ENCODE measurements at places on chromosomes 2 and 18. TPM values are rescaled to one million over a fixed set of nuclear protein-coding genes. Genes with fewer than 3 reads are reported as not detected.
A peak's percentile ranks its signal among the peaks of the same experiment; 100 is the strongest.

GRCh38 chr2:30267161-30267975, 36.0 kb downstream of the LBH start:
- no peak for DNase-seq
- no peaks in the 10 kb centered on the region for H3K36me3 ChIP-seq
- H3K4me1 ChIP-seq: no peaks in the 10 kb centered on the region
- no peaks in the 10 kb centered on the region for H3K27me3 ChIP-seq
- no peak overlapping the region for H3K4me3 ChIP-seq

DNA sequence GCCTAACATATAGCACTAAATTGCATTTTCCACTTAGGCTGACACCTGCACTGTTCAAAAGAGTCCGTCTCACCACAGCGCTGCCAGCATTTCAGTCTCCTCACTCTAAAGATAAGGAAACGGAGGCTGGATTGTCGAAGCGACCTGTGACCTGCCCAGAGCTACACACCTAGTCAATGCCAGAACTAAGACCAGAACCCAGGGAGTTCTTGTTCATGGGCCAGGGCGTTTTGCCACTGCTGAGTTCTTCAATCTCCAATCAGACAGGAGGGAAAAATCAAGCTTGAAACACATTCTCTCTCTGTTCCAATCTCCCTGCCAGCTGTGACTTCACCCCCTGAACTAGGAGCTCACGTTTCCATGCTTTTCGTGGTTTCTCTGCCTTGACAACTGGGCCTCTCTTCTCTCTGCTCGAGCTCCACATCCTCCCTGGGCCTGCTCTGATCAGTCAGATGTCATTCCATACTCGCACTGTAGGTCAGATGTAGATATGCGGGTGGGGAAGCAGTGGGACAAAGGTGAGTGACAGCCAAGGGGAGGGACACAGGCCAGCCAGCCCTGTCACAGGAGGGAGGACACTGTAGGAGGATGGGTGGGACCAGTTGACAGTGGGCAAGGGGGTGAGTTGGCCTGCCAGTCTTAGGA, 221.1 kb upstream of the SMAD2 start:
- no peaks in the 10 kb centered on the region for H3K4me1 ChIP-seq
- no peak overlapping the region for H3K27ac ChIP-seq
- no peaks in the 10 kb centered on the region for H3K27me3 ChIP-seq
- DNase-seq: no peak

DNA sequence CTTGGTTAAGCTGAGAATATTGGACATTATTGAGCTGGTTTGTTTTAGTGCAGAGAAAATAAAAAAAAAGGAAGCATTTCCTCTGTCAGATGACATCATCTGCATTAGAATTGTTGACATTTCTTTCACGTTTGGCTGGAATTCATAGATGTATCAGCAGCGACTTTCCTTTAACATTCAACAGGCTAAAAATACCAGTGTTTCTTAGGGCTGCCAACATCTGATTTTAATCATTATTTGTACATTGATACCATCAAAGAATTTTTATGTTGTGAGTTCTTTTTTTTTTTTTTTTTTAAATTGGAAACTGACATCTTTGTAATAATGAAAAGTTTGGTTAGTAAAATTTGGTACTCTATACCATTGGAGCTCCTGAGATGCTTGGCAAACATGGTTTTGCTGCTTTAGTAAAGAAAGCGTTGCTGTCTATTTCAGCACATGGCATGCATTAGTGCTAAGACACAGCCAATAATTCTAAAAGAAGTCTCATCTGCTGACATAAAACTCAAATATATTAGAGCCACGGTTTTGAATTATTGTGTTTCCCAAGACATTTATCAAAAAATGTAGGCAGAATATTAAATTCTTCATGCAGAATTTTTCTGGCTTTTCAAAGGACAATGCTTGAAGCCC, 33.6 kb downstream of the GTF2A1L start:
- no peak overlapping the region for H3K4me3 ChIP-seq
- no peak overlapping the region for H3K27ac ChIP-seq
- H3K27me3 ChIP-seq: no peaks in the 10 kb centered on the region
- no peaks in the 10 kb centered on the region for H3K36me3 ChIP-seq
- H3K4me1 ChIP-seq: no peaks in the 10 kb centered on the region

- H3K4me1 ChIP-seq: no peaks in the 10 kb centered on the region
- no peak for DNase-seq
- no peaks in the 10 kb centered on the region for H3K36me3 ChIP-seq
- no peak overlapping the region for H3K27ac ChIP-seq
- no peaks in the 10 kb centered on the region for H3K27me3 ChIP-seq
These were observed 153.8 kb upstream of the RASGRP3 start for GRCh38 chr2:33322612-33323011.

- no peaks in the 10 kb centered on the region for H3K27me3 ChIP-seq
- no peaks in the 10 kb centered on the region for H3K4me1 ChIP-seq
- H3K36me3 ChIP-seq: no peaks in the 10 kb centered on the region
- no peak overlapping the region for H3K27ac ChIP-seq
These were observed 506.1 kb upstream of the FAM98A start for GRCh38 chr2:34105006-34105767.

DNA sequence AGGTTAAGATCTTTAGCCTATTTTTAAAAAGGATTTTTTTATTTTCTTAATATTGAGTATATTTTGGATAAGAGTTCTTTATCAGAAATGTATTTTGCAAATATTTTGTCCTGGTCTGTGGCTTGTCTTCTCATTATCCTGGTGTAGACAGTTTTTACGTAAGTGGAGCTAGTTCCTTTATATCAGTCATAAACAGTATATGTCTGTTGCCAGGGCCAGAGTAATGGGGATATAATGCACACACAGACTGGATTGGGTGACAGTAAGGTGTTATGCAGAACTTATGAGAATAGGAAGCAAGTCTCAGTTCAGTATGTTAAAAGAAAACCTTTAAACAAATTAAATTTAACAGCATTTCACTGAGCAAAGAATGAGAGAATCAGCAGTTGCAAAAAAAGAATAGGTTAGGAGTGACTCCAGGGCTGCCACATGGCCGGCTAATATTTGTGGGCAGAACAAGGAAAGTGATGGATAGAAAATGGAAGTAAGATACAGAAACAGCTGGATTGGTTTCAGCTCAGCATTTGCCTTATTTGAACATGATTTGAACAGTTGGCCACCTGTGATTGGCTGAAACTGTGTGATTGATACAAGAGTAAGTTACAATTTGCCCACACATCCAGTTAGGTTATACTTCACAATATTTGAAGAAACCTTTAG, 61.1 kb upstream of the ZNG1B start:
- H3K27ac ChIP-seq: no peak overlapping the region
- no peaks in the 10 kb centered on the region for H3K36me3 ChIP-seq
- H3K27me3 ChIP-seq: no peaks in the 10 kb centered on the region
- no peaks in the 10 kb centered on the region for H3K4me1 ChIP-seq
- H3K4me3 ChIP-seq: no peak overlapping the region

GRCh38 chr2:233988581-233988980, 61.9 kb upstream of the SPP2 start:
- H3K4me3 ChIP-seq: no peak overlapping the region
- H3K36me3 ChIP-seq: no peaks in the 10 kb centered on the region
- H3K4me1 ChIP-seq: peaks cover 3% of the 10 kb centered on the region
- no peak overlapping the region for H3K27ac ChIP-seq
- DNase-seq: no peak

- DNase-seq: no peak
- H3K27ac ChIP-seq: no peak overlapping the region
These were observed 363.6 kb downstream of the ZNF521 start for GRCh38 chr18:24988253-24988840.

DNA sequence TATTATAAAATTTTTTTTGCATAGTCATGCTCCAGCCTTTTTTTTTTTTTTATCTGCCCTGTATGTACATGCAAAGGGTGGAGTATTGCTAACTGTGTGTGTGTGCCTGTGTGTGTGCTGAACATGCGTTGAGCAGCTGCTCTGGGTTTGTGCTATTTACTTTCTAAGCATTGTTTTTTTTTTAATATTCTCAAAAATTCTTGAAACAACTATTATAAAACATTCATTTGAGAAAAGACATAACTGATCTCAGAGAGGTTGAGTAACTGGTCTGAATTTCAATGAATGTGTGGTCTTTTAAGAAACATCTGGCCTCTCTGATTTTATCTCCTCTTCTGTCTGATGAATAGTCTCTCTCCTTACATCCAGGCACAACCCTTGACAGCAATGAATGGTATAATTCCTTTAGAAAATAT, 366.0 kb upstream of the SLC14A2 start:
- H3K36me3 ChIP-seq: no peaks in the 10 kb centered on the region
- no peaks in the 10 kb centered on the region for H3K27me3 ChIP-seq
- no peak for DNase-seq
- H3K27ac ChIP-seq: no peak overlapping the region
- no peak overlapping the region for H3K4me3 ChIP-seq

DNA sequence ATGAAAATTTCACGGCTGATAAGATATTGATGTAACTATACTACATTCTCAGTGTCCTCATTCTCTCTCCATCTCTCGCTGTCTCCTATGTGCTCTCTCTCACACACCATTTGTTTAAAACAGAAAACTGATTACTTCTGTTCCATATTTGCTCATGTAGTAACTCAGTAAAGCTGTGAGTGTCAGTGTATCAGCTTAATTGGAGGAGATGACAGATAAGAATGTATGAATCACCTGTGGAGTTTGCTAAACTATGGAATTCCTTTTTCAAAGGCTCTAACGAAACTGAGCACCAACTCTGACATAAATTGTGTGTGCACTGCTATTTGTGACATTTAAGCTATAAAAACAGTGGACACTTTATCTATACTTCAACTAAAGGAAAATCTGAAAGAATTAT, 1080.0 kb downstream of the DSC3 start:
- H3K36me3 ChIP-seq: no peaks in the 10 kb centered on the region
- no peaks in the 10 kb centered on the region for H3K4me1 ChIP-seq
- no peak overlapping the region for H3K27ac ChIP-seq
- DNase-seq: no peak
- no peak overlapping the region for H3K4me3 ChIP-seq
- H3K27me3 ChIP-seq: no peaks in the 10 kb centered on the region

GRCh38 chr2:127216095-127216494, 4.0 kb downstream of the CYP27C1 start:
- H3K27me3 ChIP-seq: no peaks in the 10 kb centered on the region
- no peak for DNase-seq
- H3K27ac ChIP-seq: peak overlapping the region; percentile 90
- H3K4me3 ChIP-seq: no peak overlapping the region
- no peaks in the 10 kb centered on the region for H3K36me3 ChIP-seq

DNA sequence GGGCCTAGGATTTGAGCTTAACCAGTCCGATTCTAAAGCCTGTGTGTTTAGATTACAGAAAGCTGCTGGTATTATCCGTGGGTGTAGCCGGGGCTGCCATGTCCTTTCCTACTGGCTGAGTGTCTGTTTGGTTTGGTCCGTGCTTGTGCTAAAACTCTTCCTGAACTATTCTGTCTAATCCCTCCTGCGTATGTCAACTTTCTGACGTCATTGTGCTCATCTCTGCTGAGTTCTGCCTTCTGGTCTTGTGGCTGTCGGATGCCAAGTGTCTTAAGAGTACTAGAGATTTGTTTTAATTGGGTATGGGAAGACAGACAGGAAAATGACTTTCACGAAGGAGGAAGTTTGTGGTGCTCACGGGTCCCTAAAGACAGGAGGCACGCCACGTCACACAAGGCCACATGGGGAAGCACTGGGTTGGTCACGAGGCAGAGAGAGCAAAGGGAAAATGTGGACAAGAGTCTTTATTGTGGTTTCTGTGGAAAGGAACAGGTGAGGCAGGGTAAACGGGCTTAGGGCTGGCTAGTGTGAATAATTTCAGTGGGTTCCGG, 31.8 kb upstream of the NTSR2 start:
- no peak overlapping the region for H3K27ac ChIP-seq
- no peak for DNase-seq
- no peak overlapping the region for H3K4me3 ChIP-seq
- H3K27me3 ChIP-seq: no peaks in the 10 kb centered on the region

DNA sequence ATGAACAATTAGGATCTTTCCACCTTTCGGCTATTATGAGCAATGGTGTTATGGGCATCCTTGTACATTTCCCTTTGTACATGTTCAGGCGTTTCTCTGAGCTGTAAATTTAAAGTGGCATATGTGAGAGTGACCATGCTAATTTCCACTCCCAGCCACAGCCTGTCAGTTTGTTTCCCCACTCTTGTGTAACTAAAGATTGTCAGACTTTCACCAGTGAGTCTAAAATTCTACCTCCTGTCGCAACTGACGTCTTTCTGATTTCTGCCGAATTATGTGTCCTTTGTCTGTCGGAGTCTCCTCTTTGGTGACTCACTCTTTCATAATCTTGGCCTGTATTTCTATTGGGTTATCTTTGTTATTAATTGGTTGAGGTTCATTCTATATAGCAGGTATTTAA, 50.7 kb downstream of the TRAPPC12 start:
- H3K4me3 ChIP-seq: no peak overlapping the region
- no peaks in the 10 kb centered on the region for H3K27me3 ChIP-seq
- H3K27ac ChIP-seq: no peak overlapping the region
- peaks cover 16% of the 10 kb centered on the region for H3K36me3 ChIP-seq
- no peak for DNase-seq

GRCh38 chr18:36829362-36830157, 633 bp downstream of the KIAA1328 start:
- peak overlapping the region; percentile 66 for H3K27ac ChIP-seq
- H3K36me3 ChIP-seq: no peaks in the 10 kb centered on the region
- no peaks in the 10 kb centered on the region for H3K27me3 ChIP-seq
- DNase-seq: no peak
- H3K4me1 ChIP-seq: peaks cover 10% of the 10 kb centered on the region

GRCh38 chr2:71798266-71799012, 345.1 kb downstream of the DYSF start:
- H3K27ac ChIP-seq: no peak overlapping the region
- no peaks in the 10 kb centered on the region for H3K27me3 ChIP-seq
- H3K4me1 ChIP-seq: peaks cover 27% of the 10 kb centered on the region
- no peaks in the 10 kb centered on the region for H3K36me3 ChIP-seq
- H3K4me3 ChIP-seq: no peak overlapping the region
- DNase-seq: no peak

- DNase-seq: no peak
- no peaks in the 10 kb centered on the region for H3K27me3 ChIP-seq
- no peaks in the 10 kb centered on the region for H3K36me3 ChIP-seq
- no peak overlapping the region for H3K4me3 ChIP-seq
- 0 out of 2 replicates have a peak, but pooled peaks cover 4% of the 10 kb centered on the region for H3K4me1 ChIP-seq
These were observed 33.1 kb downstream of the LRRFIP1 start for GRCh38 chr2:237660381-237660900.

- H3K4me1 ChIP-seq: 0 out of 2 replicates have a peak, but pooled peaks cover 4% of the 10 kb centered on the region
- H3K27me3 ChIP-seq: no peaks in the 10 kb centered on the region
- no peak overlapping the region for H3K4me3 ChIP-seq
These were observed 16.2 kb downstream of the NEDD4L start for GRCh38 chr18:58060254-58060653.

DNA sequence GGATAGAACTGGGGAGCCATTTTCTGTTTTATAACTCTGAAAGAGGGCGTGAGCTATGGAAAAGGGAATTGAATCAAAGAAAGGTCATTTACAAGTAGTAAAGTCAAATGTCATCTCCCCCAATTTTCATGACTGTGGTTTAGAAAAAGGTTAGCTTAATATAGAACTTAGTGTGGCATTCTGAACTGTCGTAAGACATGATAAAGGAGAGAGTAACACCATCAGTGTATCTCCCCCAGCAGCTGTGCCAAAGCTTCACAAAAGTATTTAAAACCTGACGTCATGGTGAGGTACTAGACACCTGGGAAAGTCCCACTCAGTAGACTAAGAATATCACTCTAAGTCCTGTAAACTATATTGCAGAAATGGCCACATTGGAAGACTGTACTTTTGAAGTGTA, 5.8 kb upstream of the IKZF2 start:
- H3K27ac ChIP-seq: no peak overlapping the region
- no peak overlapping the region for H3K4me3 ChIP-seq

Gene FBXO48
- 0.74 TPM for total RNA-seq

Gene GCG
- total RNA-seq: 0.31 TPM

Gene FER1L5
- total RNA-seq: not detected

Gene EPB41L3
- 0.36 TPM for total RNA-seq

Gene FHOD3
- 22.7 TPM for total RNA-seq

Gene CYTIP
- 0.57 TPM for total RNA-seq

Gene PARD6G
- 5.2 TPM for total RNA-seq

Gene TUBA3E
- total RNA-seq: not detected

Gene CRYGD
- total RNA-seq: not detected

Gene MYO7B
- 0.15 TPM for total RNA-seq

Gene PID1
- 2.9 TPM for total RNA-seq

Gene REG3G
- total RNA-seq: not detected

Measured in Panc1 (cell line).